ENCODE measurements at places on chromosomes 4 and X.

GRCh38 chrX:431056-431455 is 44.3 kb upstream of the PPP2R3B start:
- DNase-seq: no peak

GRCh38 chrX:39499996-39500395 is 597.8 kb downstream of the BCOR start:
- DNase-seq: peak; percentile 63

DNA sequence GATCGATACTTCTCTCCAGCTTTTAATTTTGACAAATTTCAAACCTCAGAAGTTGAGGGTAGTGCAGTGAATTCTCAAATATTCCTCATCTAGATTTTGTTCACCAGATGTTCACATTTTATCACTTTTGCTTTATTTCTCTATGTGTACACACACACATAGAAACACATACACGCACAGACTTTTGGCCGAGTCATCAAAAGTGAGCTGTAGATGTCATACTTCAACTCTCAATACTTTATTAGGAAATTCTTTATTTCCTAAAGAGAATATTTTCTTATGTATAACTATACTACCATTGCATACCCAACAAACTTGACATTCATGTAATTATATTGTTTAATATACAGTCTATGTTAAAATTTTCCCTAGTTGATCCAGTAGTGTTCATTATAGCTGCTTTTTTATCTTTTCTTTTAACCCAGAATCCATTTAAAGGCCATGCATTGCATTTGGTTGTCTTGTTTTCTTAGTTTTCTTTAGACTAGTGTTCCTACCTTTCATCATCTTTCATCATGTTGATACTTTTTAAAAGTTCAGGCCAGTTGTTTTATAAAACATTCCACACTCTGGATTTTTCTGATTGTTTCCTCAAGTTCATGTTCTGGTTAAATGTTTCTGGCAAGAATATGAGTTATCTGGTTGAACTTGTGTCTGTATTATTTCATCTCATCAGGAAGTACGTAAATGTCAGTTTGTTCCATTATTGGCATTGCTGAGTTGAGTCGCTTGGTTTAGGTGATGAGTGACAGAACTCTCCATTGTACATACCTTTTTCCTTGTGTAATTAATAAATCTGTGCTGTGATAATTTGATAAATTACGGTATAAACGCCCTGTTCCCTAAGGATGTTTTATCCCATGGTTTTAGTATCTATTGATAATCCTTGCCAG is 94.1 kb upstream of the TLR2 start:
- peak; percentile 10 for DNase-seq

DNA sequence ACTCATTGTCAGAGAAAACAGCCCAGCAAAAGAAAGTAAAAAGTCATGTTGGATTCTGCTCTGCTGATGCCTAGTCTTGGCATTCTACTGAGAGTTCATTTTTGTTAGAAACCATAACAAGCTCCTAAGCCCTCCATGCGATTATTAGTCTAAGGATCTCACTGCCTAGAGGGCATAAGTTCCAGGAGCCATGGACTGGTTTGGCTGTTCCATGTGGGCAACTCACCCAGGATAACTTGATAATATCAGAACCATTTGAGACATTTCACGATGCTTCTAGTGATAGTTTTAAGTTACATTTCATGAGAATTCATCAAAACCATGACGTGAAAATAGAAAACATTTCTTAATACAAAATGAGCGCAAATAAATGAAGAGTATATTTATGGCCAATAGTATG is 376.8 kb upstream of the GALNT7 start:
- DNase-seq: no peak

DNA sequence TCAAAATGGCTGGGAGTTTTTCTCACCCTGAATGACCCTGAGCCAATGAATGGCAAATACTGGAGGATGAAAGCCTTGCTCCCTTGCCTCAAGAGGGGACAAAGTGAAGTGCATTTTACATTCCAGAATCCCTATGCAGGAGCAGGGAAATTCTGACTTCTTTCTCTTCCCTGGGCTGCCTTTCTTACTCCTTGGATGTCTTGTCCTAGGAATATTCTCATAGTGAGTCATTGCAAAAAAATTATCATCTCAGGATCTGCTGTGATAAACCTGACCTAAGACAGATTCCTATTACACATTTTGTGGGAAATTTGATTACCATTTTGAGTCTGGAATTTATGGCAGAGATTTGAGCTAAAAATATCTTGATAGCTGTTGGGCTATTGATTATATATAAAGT is 199.9 kb downstream of the TMA16 start:
- peak; percentile 78 for DNase-seq

GRCh38 chr4:176498617-176499256 is 179.0 kb downstream of the SPCS3 start:
- peak; percentile 43 for DNase-seq

GRCh38 chr4:112973750-112974251 is 75.7 kb upstream of the ANK2 start:
- peak; percentile 46 for DNase-seq

GRCh38 chrX:81791086-81791485 is 589.2 kb downstream of the SH3BGRL start:
- no peak for DNase-seq

DNA sequence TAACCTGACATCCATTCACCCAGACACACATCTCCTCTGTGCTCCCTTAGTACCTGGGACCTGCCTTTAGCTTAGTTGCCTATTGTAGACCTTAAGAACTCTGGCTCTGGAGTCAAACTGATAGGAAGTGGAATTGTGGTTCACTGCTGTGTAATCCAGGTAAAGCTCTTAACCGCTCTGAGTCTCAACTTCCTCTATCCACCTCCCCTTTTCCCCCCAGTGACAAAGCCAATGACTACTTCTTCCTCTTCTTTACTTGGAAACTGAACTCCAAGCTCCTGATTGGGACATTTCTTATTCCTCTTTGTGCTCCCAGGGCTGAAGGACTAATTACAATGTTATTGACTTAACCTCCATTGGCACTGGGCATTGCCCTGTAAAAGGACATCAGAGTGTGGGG is 94.1 kb downstream of the DRD5 start:
- DNase-seq: no peak

GRCh38 chr4:112270640-112271421 is 14.9 kb downstream of the TIFA start:
- DNase-seq: peak; percentile 92

- DNase-seq: peak; percentile 71
These were observed 1624.7 kb downstream of the ARAP2 start for GRCh38 chr4:34619531-34620162.

DNA sequence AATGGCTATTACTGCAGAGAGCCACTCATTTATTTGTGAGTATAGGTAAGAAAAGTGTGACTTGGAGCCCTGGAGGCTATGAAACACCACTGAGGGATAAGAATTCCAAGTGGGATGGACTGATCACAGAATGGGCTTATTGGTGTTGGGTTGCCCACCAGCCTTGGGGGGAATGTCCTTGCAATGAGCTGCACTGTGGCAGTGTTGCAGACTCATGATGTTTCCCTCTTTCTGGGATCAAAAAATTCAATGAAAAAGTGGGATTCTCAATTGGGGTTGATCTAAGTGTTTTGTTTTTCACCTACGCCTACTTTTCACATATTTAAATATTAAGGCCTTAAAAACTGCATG is 1024.5 kb upstream of the PCDH10 start:
- DNase-seq: no peak

- no peak for DNase-seq
These were observed 128.0 kb downstream of the ANAPC4 start for GRCh38 chr4:25504932-25505636.

Data from fibroblast of skin of abdomen (primary cell).